ENCODE measurements at places on chromosomes 7 and 10. TPM values are rescaled to one million over a fixed set of nuclear protein-coding genes. Genes with fewer than 3 reads are reported as not detected.

The DDX21 gene
- total RNA-seq = 31.0 TPM

The ERVW-1 gene
- not detected for total RNA-seq

The EZH2 gene
- 1.5 TPM for total RNA-seq

The AGBL3 gene
- 1.4 TPM for total RNA-seq

The GPR26 gene
- total RNA-seq = not detected

The NUTM2A gene
- 1.6 TPM for total RNA-seq

The FBXW4 gene
- 108 TPM for total RNA-seq

DNA sequence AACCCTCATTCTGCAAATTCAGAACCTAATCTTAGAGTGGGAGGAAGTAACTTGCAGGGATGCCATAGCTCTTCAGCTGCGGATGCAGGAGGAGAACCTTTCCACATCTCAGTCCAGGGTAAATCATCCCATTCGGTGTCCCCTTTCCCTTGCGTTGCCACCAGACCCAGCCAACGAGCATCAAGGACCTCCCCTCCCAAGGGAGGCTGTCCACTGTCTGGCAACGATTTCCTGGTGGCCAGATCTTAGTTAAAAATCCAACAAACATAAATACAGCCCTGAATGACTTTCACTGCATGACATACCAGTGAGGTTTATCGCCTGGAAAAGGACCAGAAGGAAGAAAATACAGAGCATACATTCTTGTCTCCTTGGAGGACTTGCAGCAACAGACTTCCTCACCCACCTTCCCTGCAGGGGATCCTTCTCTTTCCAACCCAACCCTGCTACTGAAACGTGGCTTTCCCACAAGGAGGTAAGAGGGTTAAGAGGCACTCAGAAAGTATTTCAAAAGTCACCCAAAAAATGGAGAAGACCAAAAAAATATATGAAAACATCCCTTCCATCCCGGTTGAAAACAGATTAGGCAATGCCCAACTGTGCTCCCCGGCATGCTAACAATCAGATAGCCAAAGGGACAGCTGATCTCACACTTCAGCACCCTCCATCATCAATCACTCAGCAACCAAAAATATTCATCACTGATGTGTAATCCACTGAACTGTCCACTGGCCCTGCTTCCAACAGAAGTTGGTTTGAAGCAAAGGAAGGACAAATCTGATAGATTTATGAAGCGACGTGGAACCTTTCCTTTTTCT, 206.6 kb downstream of the TNS3 start:
- DNase-seq = no peak

DNA sequence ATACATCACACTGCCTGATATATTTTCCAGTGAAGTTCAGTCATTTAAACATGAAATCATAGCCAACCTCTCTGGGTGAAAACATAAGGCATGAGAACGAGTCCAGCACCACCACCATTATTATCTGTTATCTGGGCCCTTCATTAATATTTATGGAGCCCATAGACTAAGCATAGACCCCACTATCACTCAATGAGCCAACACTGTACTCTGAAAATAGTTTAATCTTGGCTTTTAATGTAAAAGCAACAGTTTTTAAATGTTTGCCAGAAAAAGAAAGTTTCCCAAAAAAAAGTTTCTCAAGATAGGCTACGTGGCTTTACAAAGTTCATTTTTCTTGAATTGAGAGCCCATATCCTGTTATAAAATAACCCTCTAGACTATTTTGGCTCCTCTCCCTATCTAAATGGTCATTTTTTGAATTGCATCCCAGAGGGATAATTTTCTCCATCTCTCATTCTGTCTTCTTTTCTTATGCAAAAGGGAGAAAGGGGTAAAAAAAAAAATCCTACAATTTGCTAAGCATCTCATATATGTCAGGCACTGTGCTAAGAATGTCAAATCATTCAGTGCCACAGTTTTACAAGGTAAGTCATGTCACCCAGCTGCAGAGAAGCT, 66.1 kb downstream of the FZD1 start:
- DNase-seq = no peak

DNA sequence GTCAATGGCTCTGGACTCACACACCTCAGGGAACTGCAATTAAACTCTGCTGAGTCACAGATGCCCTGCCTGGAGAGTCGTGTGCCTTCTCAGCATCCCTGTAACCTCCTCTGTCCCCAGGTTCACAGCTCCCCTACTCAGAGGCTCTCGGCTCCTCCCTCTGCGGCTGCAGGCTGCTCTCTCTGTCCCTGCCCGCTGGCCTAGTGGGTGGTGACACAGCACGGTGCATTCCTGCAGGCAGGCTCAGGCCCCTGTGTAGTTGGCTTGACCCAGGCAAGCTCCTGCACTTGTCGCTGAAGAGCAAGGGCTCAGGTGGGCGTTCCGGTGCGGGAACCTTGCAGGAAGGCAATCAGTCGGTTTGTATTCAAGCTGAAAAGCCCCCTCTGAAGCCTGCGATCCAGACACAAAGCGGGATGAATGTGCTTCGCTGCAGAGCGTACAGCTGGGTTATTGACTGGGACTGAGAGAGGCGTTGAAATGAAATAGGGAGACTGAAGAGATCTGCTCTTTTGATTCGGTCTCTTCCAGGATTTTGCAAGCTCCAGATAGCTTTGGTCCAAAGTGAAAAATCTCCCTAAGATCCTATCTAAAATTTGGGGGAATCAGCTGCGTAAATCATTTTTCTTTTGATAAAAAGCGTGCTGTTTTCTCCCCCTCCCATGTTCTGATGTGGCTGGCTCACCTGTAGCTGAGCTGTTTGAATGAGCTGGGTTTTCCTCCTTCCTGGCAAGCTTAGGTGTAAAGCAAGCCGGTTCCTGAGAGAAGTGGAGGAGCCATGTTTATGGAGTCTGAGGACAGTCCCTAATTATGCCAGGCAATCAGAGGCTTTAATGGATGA, 208.7 kb upstream of the PHYHIPL start:
- no peak for DNase-seq

DNA sequence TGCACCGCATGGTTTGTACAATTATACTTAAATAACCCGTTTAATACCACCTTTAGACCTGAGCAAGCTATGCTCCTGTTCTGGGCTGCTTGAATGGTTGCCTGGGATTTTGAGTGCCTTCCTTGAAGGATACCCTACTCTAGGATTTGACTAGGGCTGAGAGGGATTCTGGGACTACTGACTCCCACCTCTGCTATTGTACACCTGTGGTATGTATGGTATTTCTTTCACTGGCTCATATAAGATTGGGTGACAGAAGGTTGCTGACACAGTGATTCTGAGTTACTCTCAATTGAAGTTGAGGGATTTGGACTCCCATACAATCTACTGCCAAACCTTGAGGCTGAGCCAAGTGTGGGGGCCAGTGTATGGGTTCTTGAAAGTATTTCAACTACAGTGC, 494.4 kb upstream of the SEMA3D start:
- no peak for DNase-seq

- DNase-seq = no peak
Measured at GRCh38 chr7:80659120-80660055, 20.9 kb downstream of the CD36 start.

DNA sequence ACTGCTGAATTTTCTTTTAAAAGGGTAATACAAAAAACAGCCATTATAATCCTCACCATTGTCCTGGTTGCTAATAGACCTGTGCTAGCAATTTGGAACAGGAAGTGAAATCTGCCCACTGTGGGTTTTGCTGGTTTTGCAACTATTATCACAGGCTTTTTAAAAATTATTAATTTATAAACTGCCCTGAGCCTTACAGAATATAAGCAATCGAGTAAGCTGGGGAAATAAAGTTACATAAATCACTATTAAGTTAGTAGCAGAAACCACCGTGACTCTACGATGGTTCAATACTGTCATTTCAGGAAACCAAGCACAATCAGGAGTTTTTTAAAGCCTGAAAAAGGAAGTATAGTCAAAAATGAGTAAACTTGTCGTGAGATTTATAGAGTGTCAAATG, 62.3 kb downstream of the TMEM26 start:
- no peak for DNase-seq
